ENCODE measurements at places on chromosomes 1 and 21. TPM values are rescaled to one million over a fixed set of nuclear protein-coding genes. Genes with fewer than 3 reads are reported as not detected.

Gene OR14K1
- not detected for total RNA-seq

Gene PLD5
- not detected for total RNA-seq

Gene NR1I3
- not detected for total RNA-seq

DNA sequence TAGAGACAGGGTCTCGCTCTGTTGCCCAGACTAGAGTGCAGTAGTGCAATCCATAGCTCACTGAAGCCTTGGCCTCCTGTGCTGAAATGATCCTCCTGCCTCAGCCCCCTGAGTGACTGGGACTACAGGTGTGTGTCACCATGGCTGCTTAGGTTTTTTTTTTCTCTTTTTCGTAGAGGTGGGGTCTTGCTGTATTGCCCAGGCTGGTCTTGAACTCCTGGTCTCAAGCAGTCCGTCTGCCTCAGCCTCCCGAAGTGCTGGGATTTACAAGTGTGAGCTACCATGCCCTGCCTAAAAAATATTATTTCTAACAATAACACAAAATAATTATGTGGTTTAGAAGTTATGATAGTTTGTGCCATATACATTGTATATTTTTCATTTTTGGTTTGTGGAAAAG lies 9.9 kb downstream of the CAMTA1 start:
- DNase-seq: no peak

- DNase-seq: no peak
Observed at GRCh38 chr1:30855686-30856259, 52.8 kb downstream of the SDC3 start.

DNA sequence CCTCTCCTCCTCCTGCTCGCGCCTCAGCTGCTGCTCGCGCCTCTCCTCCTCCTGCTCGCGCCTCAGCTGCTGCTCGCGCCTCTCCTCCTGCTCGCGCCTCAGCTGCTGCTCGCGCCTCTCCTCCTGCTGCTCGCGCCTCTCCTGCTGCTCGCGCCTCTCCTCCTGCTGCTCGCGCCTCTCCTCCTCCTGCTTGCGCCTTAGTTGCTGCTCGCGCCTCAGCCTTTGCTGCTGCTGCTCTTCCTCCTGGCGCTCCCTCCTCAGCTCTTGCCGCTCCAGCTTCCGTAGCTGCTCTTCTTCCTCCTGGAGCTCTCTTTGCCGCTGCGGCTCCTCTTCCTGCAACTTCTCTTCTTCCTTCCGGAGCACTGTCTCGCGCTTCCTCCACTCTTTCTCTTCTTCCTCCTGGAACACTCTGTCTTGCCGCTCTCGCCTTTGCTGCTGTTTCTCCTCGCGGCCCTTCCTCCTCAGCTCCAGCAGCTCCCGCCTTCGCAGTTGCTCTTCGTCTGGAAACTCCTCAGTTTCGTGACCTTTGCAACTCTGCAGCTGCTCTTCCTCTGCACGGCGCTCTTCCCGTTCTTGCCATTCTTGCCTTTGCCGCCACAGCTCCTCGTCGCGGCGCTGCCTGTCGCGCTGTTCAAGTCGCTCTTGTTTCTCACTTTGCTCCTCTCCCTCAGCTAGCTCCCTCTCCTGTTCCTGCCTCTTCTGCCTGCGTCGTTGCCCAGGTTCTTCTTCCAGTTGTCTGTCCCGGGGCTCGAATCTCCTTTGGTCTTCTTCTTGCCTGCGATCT lies 3.0 kb downstream of the TCHH start:
- no peak for DNase-seq

Gene PCP4L1
- not detected for total RNA-seq

DNA sequence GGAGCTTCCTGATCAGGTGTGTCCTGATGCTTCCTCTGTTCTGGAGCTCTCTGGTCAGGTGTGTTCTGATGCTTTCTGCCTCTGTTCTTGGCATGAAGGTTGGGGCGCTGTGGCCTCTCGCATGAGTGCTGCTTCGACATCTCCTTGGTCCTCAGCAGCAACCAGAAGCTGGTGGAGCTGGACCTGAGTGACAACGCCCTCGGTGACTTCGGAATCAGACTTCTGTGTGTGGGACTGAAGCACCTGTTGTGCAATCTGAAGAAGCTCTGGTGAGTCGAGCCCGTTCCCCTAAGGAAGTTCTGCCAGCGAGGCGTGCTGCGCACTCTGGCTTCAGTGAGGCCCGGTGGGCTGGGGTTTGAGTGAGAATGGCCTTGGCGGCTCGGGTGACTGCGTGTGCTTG lies 18.0 kb downstream of the NLRP3 start:
- DNase-seq: no peak

Gene ZNF695
- 8.8 TPM for total RNA-seq

DNA sequence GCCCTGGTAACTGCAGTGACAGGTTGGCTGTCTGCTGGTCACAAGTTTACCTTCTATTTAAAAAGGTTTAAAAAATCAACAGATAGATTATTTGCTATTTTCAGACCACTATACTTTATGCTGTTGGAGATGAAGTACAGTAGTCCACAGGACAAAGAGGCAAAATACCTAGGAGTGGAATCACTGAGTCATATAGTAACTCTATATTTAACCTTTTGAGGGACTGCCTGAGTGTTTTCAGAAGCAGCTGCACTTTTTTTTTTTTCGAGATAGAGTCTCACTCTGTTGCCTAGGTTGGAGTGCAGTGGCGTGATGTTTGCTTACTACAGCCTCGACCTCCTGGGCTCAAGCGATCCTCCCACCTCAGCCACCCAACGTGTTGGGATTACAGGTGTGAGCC lies 11.7 kb downstream of the CNIH4 start:
- no peak for DNase-seq

GRCh38 chr1:34610063-34610462 lies 144.8 kb upstream of the GJB5 start:
- no peak for DNase-seq

- DNase-seq: no peak
Observed at GRCh38 chr1:38932571-38932970, 9.1 kb downstream of the RHBDL2 start.

- DNase-seq: no peak
Observed at GRCh38 chr1:154485106-154485505, 16.9 kb upstream of the TDRD10 start.

DNA sequence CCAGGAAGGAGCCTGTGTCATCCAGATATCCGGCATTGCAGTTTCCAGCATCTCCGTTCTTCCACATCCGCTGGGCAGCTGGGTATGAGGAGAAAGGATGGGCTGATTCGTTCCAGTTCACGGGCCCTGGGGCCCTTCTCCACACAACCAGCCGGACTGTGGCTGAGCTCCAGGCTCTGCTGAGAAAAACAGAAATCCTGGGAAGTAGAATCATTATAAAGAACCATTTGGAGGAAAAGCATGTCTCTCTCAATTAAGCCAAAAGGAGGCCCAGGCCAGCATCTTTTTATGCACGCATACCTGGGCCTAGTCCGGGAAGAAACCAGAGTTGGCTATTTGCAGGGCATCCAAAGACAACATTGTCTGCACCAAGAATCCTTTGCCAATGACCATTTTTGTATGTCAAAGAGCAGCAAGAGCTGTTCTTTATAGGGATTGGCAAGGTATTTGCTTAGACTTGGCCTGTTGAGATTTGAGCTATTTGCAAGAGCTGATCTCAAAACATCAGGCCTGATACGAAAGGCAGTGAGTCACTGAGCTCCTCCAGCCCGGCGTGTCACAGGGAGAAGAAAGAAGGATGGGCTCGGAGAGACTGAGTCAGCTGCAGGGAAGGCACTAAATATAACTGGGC lies 84.9 kb upstream of the ARHGEF16 start:
- peak; percentile 89 for DNase-seq

Gene MXRA8
- total RNA-seq: 4.1 TPM

- DNase-seq: no peak
Observed at GRCh38 chr1:11340233-11340632, 67.2 kb downstream of the UBIAD1 start.

DNA sequence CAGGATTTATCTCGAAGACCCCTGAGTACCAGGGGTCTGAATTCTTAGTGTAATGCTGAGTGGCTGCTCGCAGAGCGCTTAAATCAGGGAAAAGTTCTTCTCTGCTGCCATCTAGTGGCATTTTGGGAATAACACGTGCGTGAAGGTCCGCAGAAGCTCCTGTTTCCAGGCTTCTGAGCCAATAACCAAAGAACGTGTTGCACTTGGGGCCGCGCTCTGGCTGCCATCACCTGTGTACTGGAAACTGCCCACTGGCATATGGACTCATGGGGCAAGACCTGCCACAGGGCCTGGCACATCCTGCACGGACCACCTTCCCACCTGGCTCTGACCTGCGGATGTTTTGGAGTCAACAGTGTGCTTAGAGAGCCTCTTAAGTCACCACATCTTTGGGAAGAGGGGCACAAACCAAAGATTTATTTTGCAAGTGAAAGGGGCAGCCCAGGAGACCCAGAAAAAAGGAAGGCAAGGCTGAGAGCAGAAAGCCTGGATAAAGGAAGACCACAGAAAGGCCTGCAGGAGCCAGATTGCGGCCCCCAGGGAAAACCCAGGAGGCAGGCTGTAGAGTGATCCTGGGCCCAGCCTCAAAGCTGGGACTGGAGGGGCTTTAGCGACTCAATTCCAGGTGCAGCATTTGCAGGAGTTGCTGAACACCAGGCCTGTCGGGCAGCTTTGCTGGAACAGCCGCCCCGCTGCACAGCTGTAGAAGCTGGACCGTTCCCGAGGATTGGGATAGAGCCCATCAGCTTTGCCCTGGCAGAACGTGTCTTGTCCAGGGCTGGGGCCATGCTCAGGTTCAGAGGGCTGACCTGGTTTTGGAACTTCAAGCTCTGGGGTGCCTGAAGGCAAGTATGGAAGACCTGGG lies 13.0 kb downstream of the CHIT1 start:
- DNase-seq: peak; percentile 58

GRCh38 chr1:15424146-15424667 lies 14.0 kb upstream of the CTRC start:
- no peak for DNase-seq

DNA sequence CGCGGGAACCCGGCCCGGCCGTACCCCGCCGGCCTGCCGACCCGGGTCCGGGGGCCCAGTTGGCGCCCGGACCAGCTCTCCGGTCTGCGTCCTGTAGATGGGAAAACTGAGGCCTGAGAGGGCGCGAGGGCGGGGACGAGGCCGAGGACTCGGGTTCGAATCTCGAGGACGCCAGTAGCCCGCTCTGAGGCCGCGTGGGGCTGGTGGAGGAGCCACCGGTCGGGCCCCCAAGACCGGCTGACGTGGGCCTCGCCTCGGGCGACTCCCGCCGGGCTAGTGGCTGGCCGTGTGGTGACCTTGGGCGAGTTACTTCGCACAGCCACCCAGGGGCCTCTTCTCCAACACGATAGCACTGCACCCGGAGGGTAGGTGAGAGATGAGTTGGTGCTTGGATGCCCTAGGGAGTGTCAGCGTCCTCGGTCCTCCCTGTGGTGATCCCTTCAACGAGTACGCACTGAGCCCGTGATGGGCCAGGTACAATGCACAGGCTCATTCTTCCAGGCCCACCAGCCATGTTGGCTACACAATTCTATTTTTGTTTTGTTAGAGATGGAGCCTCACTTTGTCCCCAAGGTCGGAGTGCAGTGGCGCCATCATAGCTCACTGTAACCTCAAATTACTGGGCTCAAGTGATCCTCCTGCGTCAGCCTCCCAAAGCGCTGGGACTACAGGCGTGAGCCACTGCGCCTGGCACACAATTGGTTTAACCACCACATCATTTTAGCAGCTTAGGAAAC lies 404 bp upstream of the SCMH1 start:
- peak; percentile 38 for DNase-seq

Gene OLFML3
- total RNA-seq: 9.7 TPM

Gene LCE1F
- not detected for total RNA-seq

GRCh38 chr1:228989176-228989575 lies 253.9 kb downstream of the RHOU start:
- no peak for DNase-seq

Gene C4BPB
- total RNA-seq: not detected

DNA sequence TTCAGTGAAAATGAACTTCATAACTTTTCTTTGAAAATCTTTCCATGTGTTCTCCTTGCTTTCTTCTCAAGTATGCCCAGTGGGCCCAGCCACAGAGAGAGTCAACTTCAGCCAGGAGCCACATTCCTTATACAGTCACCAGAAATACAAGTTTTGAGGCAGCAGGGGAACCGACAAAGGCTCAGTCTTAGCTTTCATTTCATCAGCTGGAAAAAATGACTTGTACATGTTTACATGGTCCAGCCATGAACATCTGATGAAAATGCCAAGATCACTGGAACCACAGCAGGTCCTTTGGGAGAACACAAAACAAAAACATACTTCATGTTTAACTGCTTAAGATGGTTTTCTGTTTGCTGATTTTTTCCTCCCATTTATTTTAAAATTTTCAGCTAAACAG lies 72.5 kb downstream of the SYDE2 start:
- DNase-seq: peak; percentile 25

DNA sequence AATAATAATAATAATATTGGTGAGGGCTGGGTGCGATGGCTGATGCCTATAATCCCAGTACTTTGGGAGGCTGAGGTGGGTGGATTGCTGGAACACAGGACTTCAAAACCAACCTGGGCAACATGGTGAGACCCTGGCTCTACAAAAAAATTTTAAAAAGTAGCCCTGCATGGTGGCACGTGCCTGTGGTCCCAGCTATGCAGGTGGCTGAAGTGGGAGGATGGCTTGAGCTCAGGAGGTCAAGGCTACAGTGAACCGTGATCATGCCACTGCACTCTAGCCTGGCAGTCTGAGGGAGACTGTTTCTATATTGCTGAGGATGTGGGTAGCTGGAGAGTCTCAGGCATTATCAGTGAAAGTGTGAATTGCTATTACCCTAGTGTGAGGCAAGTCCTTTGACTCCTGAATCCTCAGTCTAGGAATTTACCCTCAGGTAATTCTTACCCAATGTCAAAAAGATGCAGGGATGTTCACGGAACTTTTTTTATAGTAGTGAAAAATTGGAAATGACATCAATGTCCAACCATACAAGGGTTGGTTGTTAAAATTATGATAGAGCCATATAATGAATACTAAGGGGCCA lies 61.8 kb upstream of the RPL11 start:
- no peak for DNase-seq

- no peak for DNase-seq
Observed at GRCh38 chr1:212951126-212951946, 995 bp downstream of the VASH2 start.

- DNase-seq: peak; percentile 64
Observed at GRCh38 chr1:207328004-207328403, 6.5 kb downstream of the CD55 start.

GRCh38 chr21:42566524-42567213 lies 53.0 kb downstream of the SLC37A1 start:
- no peak for DNase-seq

DNA sequence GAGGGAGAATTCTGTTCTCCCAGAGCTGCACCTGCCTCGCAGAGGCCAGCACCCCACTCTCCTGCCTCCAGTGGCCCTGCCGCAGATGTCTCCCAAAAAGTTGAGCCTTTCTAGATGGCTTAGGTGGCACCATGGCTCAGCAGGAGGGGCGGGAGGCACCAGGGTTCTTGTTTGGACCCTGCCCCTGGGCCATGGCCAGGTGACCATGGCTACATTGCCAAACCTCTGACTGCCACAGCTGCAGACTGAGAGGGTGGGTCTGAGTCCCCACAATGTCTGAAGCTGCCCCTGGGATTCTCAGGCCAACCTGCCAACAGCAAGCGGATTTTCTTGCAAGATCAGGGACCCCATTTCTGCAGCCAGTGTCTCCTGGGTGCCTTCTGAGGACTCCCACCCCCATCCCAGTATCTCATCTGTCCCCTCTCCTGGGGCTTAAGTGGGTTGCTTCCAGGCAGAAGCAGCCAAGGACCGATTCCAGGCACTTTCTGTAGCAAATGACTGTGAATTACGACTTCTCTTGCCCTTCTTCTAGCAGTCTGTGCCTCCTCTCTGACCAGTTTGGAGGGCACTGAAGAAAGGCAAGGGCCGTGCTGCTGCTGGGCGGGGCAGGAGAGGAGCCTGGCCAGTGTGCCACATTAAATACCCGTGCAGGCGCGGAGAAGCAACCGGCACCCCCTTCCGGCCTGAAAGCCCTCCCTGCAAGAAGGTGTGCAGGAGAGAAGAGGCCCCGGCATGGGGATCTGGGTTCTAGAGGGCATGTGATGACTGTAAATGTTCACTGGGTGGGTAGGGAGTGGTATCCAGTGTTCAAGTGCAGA lies 22.5 kb downstream of the SESN2 start:
- DNase-seq: no peak
